Glutamatergic neuron (in vitro differentiated cells): ENCODE measurements at places on chromosomes 3 and 15.

- DNase-seq = no peak
These were observed 10.0 kb downstream of the ATR start for GRCh38 chr3:142568393-142569017.

GRCh38 chr15:90790561-90790960 is 73.4 kb downstream of the BLM start:
- DNase-seq = no peak

GRCh38 chr15:90594301-90594738 is 64.6 kb downstream of the CRTC3 start:
- DNase-seq = no peak

DNA sequence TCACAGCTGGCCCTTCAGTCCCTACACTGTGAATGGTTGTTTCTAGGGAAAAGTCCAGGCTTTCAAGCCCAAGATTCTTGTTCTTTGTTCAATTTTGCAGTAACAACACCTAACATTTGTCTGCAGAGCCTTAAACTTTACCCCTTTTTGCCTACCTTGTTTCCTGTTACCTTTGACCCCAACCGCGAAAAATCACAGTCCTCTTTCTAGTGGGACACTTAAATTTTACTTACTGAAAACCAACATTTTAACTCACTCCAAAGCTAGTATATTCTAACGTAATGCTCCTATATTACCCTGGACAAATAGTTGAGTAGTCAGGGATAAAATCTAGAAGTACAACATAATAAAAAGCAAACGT is 649 bp upstream of the PIK3CB start:
- no peak for DNase-seq
